ENCODE measurements at places on chromosomes 16 and 17.

GRCh38 chr17:28737770-28738679 is 5.8 kb upstream of the TRAF4 start:
- no peak for DNase-seq

DNA sequence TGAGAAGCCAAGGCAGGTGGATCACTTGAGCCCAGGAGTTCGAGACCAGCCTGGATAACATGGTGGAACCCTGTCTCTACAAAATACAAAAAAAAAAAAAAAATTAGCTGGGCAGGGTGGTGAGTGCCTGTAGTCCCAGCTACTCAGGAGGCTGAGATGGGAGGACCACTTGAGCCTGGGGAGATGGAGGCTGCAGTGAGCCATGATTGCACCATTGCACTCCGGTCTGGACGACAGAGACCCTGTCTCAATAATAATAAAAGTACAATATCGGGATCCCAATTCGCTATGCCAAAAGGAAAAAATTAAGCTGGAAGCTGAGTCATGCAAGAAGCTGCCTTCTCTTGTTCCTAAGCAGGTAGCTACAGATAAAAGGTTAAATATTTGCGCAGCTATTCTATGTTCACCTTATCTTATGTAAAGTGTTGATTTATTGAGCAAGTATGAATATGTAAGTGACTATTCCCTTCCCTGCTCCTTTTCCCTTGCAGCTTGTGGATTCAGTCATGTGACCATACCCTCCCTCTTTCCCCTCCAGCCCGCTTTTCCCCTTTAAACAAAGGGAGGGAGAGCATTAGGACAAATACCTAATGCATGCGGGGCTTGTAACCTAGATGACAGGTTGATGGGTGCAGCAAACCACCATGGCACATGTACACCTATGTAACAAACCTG is 112.0 kb downstream of the LITAF start:
- DNase-seq: no peak

DNA sequence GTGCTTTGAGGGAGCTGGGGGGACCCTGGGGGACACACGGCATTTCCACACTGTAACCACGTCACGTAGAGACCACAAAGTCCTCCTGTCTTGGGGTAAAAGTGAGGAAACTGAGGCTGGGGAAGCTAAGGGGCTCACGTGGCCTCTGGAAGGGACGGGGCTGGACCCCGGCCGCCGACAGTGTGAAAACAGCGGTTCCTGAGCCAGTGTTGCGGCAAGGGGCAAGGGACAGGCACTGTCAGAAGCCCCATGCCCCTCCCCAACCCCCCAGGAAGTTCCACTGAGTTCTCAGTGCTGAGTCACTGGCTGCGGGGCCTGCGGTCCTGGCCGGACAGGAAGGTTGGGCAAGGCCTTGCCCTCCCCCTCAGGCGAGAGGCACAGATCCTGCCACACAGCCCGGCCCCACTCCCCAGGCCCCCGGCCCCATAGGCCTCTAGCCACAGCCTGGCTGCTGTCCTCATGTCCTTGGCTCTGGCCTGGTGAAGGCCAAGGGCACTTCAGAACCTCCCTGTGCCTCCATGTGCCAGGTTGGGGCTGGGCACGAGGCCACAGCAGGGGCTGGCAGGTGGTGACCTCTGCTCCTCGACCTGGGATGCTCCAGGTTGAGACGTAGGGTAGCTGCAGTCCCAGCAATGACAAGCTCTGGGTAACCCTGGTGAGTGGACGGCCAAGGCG is 5.0 kb upstream of the CCDC57 start:
- peak; percentile 63 for DNase-seq

DNA sequence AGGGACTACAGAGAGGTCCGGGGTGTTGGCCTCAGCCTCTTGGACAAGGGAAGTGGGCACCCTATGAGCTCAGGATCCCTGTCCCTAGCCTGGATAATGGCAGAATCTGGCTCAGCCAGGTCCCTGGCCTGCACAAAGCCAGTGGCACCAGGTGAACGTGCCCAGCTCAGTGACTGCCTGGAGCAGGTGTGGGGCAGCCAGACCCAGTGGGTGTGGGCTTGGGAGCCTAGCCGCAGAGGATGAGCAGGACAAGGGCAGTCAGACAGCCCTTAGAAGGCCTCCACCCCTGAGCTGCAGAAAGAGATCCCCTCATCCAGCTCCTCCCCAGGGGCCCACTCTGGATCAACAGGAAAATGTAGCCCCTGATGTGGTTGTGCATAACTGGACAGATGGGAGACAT is 585.3 kb downstream of the KCNJ18 start:
- no peak for DNase-seq

DNA sequence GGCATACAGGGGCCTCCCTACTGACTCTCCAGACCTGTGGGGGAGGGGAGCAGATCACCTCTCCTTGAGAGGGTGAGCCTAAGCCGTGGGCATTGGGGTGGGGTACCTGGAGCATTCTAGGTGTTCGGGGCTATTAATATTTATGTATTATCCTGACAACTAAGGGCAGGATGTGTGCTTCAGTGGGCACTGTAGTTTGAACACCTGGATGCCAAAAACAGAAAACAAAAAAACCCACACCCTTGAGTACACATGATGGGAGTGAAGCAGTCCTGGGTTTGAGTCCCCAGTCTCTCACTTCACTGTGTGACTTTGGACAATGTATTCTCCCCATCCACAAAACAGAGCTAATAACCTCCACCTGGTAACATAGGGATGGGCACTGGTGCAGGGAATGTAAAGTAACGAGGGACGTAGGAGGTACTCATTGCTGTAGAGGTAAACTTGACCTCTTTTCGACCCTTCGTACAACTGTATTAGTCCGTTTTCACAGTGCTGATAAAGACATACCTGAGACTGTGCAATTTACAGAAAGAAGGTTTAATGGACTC is 257.8 kb downstream of the CPPED1 start:
- DNase-seq: no peak

- DNase-seq: peak; percentile 78
These were observed 2.9 kb downstream of the RNASEK start for GRCh38 chr17:7014995-7015958.

DNA sequence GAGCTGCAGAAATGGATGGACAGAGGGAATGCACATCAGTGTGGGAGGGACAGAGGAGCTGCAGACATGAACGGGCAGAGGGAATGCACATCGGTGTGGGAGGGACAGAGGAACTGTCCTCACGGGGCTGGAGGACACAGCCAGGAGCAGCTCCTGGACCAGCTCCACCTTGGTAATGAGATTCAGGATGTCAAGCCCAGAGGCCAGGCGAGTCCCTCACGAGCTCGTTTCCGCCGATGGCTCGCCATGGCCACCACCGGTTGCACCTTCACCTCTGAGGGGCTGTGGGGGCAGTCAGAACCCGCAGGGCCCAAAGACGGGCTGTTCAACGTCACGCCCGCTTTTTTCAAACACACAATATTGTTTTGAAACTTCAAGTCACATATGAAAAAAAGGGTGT is 56.2 kb downstream of the RPH3AL start:
- no peak for DNase-seq

GRCh38 chr17:50189550-50190292 is 11.7 kb downstream of the COL1A1 start:
- DNase-seq: no peak

DNA sequence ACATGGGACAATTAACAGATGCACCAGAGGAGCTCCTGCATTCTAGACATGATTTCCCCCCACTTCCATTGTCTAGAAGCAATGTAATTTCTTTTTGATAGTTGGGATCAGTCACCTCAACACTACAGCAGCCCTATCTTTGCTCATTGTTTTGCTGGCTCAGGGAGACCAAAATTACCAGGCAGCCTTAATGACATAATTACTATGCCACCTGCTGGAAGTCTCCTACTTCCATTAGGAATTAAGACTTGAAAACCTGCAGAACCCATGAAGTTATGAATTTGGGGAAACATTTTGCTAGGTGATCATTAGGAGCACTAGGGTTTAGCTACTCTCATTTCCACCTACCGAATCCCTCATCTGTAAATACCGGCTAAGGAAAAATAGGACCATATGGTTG is 312.0 kb upstream of the CA10 start:
- no peak for DNase-seq

DNA sequence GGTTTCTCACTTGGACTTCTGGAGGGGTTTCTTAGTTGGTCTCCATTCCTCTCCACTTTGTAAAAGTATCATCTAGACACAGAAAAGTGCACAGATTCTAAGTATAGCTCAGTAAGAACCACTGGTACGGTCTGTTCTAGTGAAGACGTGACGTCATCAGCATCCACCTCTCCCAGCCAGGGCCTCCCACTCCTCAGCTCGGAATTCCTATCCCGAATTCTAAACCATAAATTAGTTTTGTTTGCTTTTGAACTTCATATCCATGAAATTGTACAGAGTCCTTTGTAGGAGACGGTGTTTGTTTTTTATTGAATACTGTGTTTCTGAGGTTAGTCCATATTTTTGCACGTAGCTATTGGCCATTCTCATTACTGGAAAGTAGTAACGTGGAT is 25.5 kb downstream of the FOXK2 start:
- DNase-seq: no peak

- peak; percentile 39 for DNase-seq
These were observed 709 bp downstream of the STAT5A start for GRCh38 chr17:42288803-42289610.

DNA sequence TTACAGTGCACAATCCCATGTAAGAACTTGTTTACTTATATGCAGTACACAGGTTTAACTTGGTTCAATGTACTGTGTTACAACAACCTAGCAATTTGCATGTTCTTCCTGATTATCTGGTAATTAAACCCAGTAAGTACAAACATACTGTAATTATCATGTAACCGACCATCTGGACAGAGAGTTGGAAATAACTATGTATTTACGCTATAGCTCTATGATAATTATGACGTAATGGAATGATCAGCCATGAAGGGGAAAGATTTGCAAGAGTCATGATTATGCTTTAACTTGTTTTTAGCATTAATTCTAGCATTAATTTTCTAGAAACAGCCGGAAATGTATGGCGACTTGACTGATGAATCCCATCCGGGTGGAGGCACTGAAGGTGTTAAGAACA is 74.8 kb upstream of the SALL1 start:
- no peak for DNase-seq

- DNase-seq: no peak
These were observed 19.0 kb upstream of the FA2H start for GRCh38 chr16:74793571-74793970.

DNA sequence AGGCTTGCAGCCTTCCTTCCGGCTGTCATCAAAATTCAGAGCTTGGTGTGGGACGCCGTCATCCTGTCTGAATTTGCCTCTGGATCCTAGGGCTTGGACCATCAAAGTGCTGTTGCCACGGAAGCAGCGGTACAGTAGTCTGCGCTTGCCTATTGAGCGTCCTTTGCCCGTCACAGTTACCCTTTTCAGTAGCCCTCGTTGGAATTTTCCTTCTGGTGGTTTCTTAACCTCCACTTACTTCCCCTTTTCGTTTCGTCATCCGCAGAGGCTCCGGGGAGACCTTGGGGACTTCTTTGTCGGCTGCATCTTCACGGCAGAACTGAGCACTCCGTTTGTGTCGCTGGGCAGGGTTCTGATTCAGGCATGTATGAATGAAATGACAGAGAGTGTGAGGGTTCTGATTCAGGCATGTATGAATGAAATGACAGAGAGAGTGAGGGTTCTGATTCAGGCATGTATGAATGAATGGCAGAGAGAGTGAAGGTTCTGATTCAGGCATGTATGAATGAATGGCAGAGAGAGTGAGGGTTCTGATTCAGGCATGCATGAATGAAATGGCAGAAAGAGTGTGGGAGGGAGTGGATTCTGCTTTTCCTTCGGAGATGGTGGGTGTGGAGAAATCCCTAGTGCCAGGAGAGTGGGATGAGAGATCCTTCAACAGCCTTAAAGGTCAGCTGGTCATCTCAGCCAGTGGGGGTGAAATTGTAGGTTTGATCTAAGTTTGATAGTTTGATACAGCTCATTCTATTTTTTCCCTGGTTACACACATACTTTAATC is 8.0 kb downstream of the TLCD3A start:
- DNase-seq: peak; percentile 97

DNA sequence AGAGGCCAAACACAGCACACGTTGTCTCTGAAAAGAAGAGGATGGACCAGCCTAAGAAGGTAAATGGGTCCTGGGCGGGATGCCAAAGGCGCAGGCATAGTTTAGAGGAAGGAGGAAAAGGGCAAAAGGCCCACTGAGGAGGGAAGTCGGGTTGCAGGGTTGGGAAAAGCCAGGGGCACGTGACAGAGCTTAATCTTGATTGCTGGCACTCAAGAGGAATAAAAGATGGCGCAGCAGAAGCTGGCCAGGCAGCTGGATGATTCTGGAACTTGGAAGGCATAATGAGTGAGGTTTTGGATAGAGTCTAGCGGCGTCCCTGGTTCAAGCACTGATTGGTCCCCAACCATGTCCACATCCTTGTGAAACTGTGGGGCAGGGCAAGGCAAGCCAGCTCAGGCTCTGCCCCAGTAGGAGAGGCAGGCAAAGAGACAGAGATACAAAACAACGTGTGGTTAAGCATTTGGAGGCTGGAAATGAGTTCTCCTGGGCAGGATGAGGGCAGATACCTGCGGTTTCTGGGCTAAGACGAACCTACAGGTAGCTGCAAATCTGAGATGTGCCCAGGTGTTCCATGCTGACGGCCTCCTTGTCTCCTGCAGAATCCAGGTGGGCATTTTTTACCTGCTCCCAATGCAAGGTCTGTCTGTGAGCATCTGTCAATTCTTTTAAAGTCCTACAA is 52.7 kb upstream of the CIBAR2 start:
- no peak for DNase-seq

DNA sequence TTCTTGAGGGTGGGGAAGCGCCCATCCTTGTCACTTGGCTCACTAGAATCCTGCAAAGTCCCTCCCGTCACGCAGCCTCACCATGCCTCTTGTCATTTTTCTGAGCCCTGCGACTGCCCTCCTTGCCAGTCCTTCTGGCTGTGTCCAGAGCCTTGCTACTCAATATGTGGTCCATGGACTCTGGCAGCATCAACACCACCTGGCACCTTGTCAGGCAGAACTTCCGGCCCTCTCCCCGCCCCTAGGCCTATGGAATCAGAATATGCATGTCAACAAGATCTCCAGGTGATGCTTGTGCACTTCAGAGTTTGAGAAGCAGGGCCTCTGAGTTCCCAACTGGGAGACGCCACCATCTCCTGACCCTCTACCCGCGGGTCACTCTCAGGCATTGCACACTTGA is 12.1 kb downstream of the PIMREG start:
- no peak for DNase-seq

DNA sequence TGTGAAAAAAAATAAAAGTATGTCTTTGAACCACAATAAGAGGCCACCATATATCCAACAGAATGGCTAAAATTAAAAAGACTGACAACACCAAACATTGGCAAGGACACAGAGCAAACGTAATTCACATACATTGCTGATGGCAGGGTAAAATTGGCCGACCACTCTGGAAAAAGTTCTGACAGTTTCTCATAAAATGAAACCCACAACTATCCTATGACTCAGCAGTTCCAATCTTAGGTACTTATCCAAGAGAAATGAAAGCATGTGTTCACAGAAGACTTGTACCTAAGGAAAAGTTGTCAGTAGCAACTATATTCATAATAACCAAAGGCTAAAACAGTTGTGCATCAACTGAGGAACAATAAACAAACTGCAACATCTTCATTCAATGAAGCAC is 357.3 kb upstream of the XYLT1 start:
- DNase-seq: no peak

- no peak for DNase-seq
These were observed 42.9 kb downstream of the LDHD start for GRCh38 chr16:75073545-75074303.

Data from inflammatory macrophage treated with lipopolysaccharide for 1 hour (primary cell).